ENCODE measurements at places on chromosomes 2 and 18.
A peak's percentile ranks its signal among the peaks of the same experiment; 100 is the strongest.

- DNase-seq = no peak
These were observed 2786.5 kb downstream of the RPIA start for GRCh38 chr2:91477731-91478672.

DNA sequence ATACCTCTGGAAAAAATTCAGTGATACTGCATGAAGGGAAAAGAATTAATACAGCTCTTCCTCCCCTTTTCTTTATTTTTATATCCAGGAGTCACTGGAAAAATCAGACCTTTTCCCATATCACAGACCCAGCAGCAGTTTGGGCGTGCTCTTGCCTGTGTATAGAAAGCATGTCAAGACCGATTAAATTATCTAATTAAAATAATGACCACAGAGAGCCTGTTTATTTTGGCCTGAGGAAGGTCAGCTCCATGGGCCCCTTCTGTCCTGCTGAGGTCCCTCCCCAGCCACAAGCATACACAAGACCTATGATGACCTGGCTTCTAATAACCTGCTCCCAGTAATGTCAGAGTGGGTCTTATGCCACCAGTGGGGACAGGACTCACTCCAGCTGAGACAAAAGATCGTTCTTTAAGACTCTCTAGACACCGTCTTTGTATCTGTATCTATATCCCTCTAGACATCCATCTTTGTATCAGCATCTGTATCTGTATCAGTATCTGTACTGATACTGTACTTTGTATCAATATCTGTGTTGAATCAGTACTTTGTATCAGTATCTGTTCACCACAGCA, 147.8 kb downstream of the VAPA start:
- no peak for DNase-seq

- no peak for DNase-seq
These were observed 342.6 kb upstream of the KLHL29 start for GRCh38 chr2:23042216-23042906.

GRCh38 chr2:217994776-217995274, 8.0 kb downstream of the TNS1 start:
- peak; percentile 68 for DNase-seq

DNA sequence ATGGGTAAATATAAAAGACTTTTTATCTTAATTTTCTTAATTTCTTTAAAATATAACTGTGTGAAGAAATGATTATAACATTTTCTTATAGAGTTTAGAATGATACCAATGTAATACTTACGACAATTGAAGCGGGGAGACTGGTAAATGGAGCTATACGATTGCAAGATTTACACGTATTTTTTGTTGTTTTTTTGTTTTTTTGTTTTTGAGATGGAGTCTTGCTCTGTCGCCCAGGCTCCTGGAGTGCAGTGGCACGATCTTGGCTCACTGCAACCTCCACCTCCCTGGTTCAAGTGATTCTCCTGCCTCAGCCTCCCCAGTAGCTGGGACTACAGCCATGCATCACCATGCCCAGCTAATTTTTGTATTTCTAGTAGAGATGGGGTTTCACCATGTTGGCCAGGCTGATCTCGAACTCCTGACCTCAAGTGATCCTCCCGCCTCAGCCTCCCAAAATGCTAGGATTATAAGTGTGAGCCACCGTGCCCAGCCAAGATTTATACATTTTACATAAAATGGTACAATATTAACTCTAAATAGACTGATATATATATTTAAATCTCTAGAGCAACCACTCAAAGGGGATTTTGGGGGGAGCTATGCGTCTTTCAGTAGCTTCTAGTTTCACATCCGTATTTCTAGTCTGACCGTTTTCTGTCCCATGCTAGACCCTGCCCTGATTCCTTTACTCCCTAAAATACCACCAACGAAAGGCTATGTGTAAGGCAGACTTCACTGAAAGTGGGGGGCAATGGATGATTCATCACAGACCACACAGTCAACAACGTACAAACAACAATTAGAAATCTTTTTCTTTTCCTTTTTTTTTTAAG, 28.2 kb upstream of the ATG16L1 start:
- DNase-seq = no peak

GRCh38 chr2:96769814-96770213, 9.1 kb downstream of the CNNM4 start:
- no peak for DNase-seq

GRCh38 chr2:146677280-146677679, 1167.5 kb upstream of the ACVR2A start:
- DNase-seq = peak; percentile 12
